ENCODE measurements at places on chromosomes 2 and 18.

- no peak for DNase-seq
Observed at GRCh38 chr18:51811883-51812282, 528.1 kb upstream of the DCC start.

GRCh38 chr2:211281430-211282073 is 725.2 kb downstream of the CPS1 start:
- no peak for DNase-seq

GRCh38 chr18:71405169-71405809 is 1116.4 kb downstream of the SOCS6 start:
- no peak for DNase-seq

GRCh38 chr2:230267556-230267955 is 42.0 kb downstream of the SP140 start:
- no peak for DNase-seq

GRCh38 chr2:41000906-41001305 is 549.0 kb upstream of the SLC8A1 start:
- DNase-seq: no peak

GRCh38 chr2:135703300-135703699 is 38.4 kb upstream of the UBXN4 start:
- no peak for DNase-seq

- no peak for DNase-seq
Observed at GRCh38 chr2:26970928-26971627, 641 bp downstream of the MAPRE3 start.

- DNase-seq: no peak
Observed at GRCh38 chr2:172671501-172671900, 64.1 kb upstream of the RAPGEF4 start.

DNA sequence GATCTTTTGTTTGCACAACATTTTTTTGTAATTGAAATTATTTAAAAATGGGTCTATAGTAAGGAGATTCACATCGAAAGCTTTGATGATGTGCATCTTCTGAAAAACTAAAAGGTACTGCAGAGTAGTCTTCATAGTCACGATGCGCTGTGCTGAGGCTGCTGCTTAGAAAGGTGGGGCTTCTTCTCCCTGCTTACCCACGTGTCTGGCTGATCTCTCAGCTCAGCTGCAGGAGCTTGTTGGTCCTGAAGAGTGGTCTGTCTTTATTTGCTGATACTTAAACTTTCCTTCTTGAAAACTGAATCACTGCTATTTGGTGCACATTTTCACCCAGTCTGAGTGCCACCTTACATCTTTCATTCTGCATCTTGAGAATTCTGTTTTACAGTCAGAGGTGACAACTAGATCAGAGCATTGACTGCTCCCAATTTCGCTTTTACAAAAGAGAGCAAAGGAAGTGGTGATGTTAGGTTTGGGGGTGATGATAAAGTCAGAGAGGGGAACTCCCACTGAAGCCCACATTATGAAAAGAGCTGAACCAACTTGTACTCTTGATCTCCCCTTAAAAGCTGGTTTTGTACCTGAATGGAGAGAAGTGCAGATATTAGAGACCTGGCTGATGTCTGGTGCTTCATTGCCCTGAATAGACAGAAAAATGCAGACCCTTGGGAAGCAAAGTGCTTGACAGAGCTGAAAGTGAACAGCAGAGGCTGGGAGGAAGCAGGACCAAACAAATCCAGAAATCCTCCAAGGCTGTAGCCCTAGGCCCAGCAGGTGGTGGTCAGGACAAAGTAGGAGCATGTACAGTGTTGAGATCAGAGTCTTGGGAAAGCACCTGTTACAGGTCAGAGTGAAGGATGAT is 984.5 kb downstream of the TSN start:
- no peak for DNase-seq

GRCh38 chr2:218811382-218811781 is 20.2 kb downstream of the PRKAG3 start:
- no peak for DNase-seq

- no peak for DNase-seq
Observed at GRCh38 chr2:230000118-230000841, 68.4 kb downstream of the SLC16A14 start.

GRCh38 chr2:60439219-60439974 is 114.1 kb downstream of the BCL11A start:
- DNase-seq: no peak

Measured in stimulated activated CD4-positive, alpha-beta T cell treated with anti-CD3 and anti-CD28 coated beads, Interleukin-15, amount 100 ng/mL, for 1 hour (primary cell).